ENCODE measurements at places on chromosomes 5 and 9.

GRCh38 chr5:98975223-98975622 lies 46.4 kb upstream of the CHD1 start:
- DNase-seq, result no peak

GRCh38 chr5:131466171-131466766 lies 168.8 kb downstream of the RAPGEF6 start:
- peak; percentile 43 for DNase-seq

DNA sequence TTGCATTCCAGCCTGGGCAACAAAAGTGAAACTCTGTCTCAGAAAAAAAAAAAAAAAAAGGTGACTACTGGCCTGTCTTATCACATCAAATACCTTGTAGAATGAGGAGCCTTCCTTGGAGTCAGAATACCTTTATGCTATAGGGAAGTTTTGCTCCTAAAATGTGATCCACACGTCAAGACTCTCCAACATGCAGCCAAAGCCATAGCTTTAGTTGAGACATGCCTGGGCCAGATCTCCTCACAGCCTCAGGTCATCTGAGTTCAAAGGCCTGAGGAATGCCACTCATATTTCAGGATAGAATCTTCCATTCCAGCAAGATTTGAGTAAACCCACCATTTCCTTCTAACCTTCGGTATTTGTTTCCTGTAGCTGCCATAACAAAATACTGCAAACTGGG lies 13.7 kb upstream of the SOWAHA start:
- DNase-seq, result no peak

DNA sequence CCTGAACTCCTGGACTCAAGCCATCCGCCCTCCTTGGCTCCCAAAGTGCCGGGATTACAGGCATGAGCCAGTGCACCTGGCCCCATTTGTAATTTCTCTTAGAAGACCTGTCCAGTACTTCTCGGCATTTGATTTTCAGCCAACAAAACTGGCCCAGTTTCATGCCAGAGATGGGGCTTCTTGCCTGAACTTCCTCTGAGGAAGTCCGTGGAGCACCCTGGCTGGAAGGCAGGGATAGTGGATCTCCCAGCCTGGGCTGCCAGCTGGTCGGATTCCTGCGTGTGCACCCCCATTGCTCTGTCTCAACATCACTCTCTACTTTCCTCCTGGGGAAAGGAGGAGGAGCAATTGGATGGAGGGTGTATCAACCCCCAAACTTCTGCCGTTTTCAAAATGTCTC lies 39.0 kb downstream of the FAM78A start:
- DNase-seq, result no peak

- DNase-seq, result no peak
These were observed 48.2 kb downstream of the ADAMTS12 start for GRCh38 chr5:33843579-33843978.

DNA sequence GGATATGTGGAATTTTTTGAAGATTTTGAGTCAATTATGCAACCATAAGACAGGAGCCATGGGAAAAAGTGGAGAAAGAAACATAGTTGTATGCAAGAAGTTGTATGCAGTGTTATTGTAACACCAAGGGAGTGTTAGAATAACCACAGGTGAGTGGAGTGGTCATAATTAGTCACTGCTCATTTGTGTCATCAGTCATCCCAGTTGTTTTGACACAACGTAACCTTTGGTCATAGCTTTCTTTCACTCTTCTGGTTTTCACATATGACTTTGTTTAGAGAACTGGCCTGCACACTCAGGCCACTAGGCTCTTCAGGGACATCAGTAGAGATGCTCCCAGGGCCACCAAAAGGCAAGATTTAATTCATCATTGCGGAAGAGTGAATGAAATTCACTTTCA lies 158.7 kb upstream of the HMHB1 start:
- DNase-seq, result peak; percentile 21

DNA sequence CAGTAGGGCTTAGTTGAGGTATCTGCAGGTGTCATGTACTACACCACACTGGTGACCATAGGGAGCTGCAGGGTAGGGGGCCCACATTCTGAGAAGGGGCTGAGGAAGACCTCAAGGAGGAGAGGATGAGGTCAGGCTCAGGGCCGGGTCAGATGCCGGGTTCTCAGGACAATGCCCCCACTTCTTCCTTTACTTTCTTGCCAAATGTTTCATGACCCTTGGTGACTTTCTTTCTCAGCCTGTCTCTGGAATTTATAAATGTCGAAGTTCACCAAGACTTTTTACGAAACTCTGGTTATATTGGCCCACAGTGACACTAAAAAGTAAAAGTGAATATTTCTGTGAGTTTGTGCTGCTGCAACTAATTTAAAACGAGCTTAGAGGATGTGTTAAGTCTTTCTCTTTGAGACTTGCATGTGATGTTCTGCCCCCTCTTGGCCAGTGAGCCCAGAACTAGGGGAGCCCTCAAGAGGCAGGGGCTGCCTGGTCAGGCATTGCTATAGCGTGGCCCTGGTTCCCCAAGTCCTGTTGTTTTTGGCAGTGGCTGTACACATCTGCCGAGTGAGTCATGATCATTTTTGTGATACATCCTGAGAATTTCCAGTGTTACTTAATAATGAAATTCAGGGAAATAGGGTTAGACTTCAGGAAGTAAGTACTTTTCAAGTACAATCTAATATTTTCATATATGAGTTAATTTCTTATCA lies 11.2 kb downstream of the ACO1 start:
- no peak for DNase-seq

- DNase-seq, result no peak
These were observed 374.6 kb downstream of the OSTF1 start for GRCh38 chr9:75462866-75463265.

- peak; percentile 62 for DNase-seq
These were observed 16.1 kb upstream of the CRB2 start for GRCh38 chr9:123339666-123340510.

DNA sequence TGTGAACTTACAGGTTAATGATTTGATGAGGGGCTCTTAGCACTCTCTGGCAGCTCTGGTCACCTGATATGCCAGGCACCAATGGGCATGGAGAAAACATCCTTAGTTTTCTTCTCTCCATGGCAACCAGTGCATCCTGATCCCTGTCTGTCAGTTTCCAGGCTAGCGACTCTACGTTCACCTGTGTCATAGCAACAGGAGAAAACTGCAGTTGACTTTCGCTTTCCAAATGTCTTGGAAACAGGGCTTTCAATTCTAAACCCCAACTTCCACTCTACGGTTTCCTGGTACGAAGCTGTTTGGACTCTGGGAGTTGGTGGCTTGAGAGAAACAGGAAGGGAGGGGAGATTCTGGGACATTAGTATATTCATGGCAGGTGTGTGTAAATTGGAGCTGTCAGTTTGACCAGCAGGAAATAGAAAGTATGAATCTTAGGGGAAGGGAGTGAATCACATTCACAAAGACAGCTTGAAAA lies 74.4 kb downstream of the SLC28A3 start:
- DNase-seq, result peak; percentile 23

- no peak for DNase-seq
These were observed 295.6 kb downstream of the ADGRV1 start for GRCh38 chr5:90854169-90854568.

- peak; percentile 66 for DNase-seq
These were observed 43.8 kb upstream of the DAB2IP start for GRCh38 chr9:121607434-121608167.

DNA sequence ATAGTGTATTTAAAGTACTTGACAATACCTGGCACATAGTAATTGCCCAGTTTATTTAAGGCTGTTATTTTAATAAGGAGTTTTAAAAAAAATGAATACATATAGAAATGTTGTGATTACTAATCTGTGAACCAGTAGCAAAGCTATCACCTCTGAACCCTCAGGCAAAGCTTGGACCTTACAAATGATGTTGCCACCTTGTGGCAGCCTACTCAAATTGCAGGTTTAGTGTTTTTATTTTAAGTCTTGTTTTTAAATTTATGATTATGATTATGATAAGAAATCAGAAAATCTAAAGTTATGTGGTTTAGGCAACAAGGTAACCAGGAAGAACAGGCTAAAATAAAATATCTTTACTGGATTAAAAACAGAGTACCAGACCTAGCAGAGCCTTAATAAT lies 35.8 kb downstream of the PPARGC1B start:
- peak; percentile 44 for DNase-seq

DNA sequence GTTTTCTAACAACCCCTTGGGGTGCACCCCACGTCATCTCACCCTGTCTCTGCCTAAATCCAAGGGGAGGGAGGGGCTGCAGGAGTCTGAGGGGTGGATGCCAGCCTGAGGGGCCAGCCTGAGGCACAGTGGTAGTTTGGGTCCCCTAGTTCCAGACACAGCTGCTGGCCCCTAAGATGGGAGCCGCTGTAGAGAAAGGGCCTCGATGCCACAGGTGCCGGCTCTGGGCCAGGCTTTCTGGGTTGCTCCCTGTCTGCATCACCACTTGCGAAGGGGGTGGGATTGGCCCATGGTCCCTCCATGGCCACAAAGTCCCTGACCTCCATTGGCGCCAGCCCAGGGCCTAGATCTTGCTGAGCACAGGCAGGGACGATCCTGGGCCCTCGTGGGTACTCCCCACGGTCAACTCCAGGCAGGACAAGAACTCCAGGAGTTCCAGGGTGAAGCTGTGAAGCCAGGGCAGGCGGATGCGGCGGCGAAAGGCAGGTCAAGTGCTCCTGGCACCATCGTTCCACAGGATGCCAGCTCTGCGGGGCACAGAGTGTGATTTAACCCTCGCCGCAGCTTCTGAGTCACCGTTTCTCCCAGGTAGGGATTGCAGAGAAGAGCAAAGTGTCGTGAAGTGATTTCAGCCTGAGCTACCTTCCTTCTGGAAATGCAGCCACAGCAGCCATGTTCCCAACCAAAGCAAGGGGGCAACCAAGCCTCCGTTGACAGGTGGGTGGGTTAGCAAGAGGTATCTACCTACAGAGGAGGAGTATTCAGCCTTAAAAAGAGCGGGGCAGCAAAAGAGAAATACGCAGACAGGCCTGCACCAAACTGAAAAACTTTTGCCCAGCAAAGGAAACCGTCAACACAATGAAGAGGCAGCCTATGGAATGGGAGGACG lies 41.6 kb upstream of the EXOC3 start:
- DNase-seq, result no peak

DNA sequence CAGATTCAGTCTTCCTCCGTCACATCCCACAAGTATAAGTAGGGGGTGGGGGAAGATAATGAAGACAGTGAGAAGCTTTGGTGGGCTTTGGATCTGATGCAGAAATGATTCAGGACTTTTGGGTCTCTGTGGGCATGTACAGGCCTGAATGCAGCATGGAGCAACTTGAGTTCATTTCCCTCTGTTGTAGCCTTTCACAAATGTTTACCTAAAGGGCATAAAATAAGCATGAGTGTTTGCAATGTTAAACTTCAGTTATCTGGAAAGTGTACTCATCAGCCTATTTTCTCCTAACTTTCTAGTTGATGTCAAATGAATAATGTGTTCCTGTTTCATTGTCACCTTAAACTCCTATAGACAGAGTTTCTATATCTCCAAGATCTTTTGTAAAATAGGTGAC lies 39.3 kb downstream of the GARNL3 start:
- no peak for DNase-seq

DNA sequence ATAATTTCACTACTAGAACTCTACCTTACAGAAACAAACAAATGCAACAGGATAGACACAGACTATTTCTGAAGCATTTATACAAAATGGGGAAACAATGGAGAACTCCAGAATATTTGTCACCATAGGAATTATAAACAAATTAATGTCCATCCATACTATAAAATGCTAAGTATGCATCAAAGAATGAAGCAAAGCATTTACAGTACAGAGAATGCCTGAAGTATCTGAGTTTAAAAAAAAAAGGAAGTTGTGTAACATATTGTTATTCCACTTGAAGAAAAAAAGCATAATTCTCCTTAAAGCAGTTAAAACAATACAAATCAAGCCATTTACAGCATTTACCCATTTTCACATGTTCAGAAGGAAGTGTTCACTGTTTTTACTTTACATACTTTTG lies 53.0 kb downstream of the DROSHA start:
- DNase-seq, result peak; percentile 32

DNA sequence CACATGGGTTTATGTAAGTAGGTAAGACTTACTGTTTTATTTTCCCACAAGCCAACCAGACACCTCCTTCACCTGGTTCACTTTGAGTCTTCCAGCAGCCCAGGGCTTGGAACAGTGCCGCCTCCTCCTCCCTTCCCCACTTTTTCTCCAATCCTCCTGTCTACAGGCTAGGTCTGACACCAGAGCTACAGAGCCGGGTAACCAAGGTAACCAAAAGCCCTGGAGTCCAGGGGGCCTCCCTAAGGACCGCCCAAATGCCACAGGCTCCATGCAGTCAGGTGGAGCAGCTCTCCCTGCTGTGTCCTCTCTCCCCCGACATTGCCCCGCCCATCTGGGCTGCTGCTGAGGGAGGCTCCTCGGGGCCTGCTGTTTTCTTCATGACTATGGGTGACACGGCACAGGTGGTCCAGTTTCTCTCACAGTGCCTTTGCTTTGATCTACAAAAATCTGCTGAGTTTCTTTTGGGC lies 138.0 kb upstream of the EFNA5 start:
- DNase-seq, result no peak

- DNase-seq, result no peak
These were observed 83.5 kb upstream of the RUSC2 start for GRCh38 chr9:35406183-35406959.

GRCh38 chr5:126461838-126462237 lies 38.6 kb downstream of the GRAMD2B start:
- DNase-seq, result no peak

GRCh38 chr9:81002906-81003305 lies 686.4 kb downstream of the TLE1 start:
- peak; percentile 35 for DNase-seq

DNA sequence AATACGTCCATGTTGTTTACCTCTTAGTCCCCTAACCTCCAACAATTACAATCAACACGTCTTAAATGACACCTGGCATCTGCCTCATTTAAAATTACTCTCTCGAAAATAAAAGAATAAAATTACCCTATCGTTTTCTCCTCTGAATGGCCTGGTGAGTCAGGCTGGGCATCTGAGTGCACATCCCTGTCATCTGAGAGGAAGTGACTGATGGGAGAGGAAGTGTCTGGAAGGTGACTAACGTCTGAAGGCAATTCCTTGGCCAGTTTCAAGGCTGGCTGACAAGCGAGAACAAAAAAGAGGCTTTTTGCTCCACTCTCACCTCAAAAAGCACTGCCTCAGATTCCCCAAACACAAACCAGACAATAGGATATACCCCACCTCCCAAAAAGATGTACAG lies 57.7 kb downstream of the MAPKAP1 start:
- DNase-seq, result peak; percentile 87

DNA sequence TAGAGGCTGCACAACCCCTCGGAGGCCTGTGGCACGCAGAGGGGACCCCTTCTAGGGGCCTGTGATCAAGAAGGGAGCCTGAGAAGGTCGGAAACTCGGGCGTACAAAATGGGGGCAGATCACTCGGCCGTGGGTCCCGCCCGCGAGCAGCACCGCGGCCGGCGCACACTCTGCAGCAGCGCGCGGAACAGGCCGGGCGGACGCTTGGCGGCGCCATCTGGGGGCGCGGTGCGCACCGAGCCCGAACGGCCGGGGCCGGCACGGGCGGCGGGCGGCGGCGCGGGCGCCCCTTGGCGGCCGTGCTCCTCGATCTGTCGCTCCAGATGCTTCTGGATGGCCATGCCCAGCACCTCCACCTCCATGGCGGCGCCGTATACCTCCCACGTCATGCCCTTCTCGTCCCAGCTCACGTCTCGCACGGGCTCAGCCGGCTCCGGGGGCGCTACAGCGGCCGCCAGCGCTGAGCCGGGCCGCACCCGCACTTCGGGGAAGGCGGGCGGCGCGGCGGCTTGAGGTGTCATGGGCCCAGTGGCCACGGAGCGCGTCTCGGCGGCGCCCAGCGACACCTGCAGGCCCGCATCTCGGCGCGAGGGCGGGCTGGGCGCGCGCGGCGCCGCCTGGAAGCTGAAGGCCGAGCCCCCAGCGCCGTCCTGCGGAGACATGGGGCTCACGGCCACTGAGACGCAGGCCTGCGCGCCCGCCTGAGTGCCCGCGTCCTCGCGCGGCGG lies 13.1 kb downstream of the GPRIN1 start:
- no peak for DNase-seq

GRCh38 chr5:89268460-89268859 lies 385.5 kb upstream of the MEF2C start:
- peak; percentile 88 for DNase-seq

Measured in MV-4-11 (cell line).